Lower lobe of right lung (tissue), 2 donors: ENCODE measurements at places on chromosomes 13 and 19. TPM values are rescaled to one million over a fixed set of nuclear protein-coding genes. Genes with fewer than 3 reads are reported as not detected.
A peak's percentile ranks its signal among the peaks of the same experiment; 100 is the strongest.

GRCh38 chr13:37139356-37139755 lies 33.9 kb upstream of the CSNK1A1L start:
- no peaks in the 10 kb centered on the region for H3K4me1 ChIP-seq
- no peak overlapping the region for H3K4me3 ChIP-seq
- no peak for DNase-seq
- H3K27me3 ChIP-seq, result no peaks in the 10 kb centered on the region

The NPAS1 gene
- total RNA-seq, result 1.8 TPM

DNA sequence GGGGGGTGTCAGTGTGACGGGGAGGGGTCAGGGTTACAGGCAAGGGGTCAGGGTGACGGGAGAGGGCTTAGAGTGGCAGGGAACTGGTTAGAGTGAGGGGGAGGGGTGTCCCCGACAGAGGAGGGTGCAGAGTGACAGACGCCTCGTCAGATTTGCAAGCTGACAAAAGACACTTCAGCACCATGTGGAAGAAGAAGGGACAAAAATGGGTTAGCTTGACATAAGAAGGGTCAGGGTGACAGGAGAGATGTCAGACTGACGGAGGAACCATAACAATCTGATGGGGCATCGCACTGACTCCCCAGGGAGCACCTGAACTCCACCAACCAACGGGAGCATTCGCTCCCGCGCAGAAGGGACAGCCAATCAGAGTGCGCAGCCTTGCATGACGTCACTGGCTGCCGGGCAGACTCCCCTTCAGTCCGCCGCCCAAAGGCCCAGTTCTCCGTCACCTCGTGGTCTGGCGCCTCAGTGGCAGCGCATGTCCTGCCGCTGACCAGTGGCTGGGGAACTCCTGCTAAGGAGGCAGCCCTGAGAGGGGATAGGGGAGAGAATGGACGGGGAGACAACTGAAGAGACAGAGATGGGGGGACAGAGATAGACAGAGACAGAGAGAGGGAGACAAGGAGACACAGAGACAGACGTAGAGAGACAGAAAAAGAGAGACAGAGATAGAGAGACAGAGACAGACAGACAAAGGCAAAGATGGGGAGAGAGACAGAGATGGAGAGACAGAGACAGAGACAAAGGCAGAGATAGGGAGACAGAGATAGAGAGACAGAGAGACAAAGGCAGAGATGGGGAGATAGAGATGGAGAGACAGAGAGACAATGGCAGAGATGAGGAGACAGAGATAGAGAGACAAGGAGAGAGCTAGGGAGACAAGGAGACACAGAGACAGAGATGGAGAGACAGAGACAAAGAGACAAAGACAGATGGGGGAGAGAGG lies 30.2 kb downstream of the C19orf81 start:
- H3K27ac ChIP-seq, result no peak overlapping the region
- peaks cover 26% of the 10 kb centered on the region for H3K27me3 ChIP-seq
- H3K4me3 ChIP-seq, result no peak overlapping the region
- H3K4me1 ChIP-seq, result no peaks in the 10 kb centered on the region
- peak; percentile 83 for DNase-seq

The PDS5B gene
- 46.3 TPM for total RNA-seq

DNA sequence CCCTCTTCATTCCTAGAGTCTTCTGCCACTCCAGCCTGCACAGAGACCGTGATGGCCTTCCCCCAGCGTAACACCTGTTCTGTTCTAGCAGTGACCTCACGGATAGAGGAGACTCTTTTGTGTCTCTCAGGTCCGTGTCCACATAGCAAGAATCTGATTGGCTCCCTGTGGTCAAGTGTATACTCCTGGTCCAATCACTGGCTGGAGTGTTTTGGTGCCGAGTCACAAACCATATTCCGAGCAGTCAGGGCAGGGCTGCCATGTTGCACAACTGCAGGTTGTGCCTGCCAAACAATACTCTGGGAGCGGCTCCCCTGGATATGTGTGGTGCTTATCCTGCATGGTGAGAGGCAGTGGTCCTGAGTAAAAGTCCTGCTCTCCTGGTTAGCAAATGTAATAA lies 402.4 kb downstream of the KCNRG start:
- no peaks in the 10 kb centered on the region for H3K27me3 ChIP-seq
- no peak overlapping the region for H3K27ac ChIP-seq
- H3K4me3 ChIP-seq, result no peak overlapping the region
- H3K36me3 ChIP-seq, result no peaks in the 10 kb centered on the region

- H3K27me3 ChIP-seq, result no peaks in the 10 kb centered on the region
- no peaks in the 10 kb centered on the region for H3K4me1 ChIP-seq
- no peak overlapping the region for H3K27ac ChIP-seq
- no peak for DNase-seq
Observed at GRCh38 chr19:32890841-32891240, 21.3 kb upstream of the SLC7A9 start.

DNA sequence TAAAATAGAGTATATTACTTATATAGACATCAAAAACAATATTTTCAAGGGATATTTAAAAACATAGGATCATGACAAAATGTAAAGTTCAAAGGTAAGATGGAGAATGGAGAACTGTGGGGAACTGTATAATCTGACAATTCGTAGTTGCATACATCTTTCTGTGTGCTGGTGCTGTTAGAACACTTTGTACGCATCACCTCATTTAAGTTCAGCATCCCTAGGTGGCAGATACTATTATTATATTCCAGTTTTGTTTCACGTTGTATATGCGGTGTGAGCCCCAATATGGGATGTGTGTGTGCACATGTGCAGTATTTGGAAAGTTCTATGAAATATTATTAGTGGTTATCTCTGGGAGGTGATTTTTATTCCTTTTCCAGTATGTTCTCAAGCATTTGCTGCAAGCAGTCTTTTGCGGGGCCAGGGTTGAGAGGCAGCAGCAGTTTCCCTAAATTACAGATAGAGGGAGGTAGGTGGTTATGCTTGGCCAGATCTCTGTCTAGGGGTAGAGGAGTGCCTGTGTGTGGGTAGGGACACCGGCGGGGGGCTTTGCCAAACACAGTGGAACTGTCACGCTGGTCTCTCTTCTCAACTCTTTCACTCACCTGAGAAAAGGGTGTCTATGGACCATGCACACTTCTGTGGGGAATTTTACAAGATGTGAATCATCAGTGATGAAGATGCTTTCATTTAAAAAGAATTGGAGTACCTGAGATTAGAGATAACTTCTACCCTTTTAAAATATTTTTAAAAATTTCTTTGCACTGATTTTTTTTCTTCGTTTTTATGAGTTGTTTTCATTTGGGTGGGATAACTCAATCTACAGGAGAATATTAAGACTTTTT lies 55.6 kb upstream of the ALOX5AP start:
- no peak overlapping the region for H3K27ac ChIP-seq
- H3K4me3 ChIP-seq, result no peak overlapping the region
- H3K27me3 ChIP-seq, result no peaks in the 10 kb centered on the region

GRCh38 chr13:46341112-46341711 lies 45.8 kb downstream of the RUBCNL start:
- H3K36me3 ChIP-seq, result no peaks in the 10 kb centered on the region
- no peak for DNase-seq
- H3K27me3 ChIP-seq, result no peaks in the 10 kb centered on the region
- no peak overlapping the region for H3K4me3 ChIP-seq
- H3K4me1 ChIP-seq, result peaks cover 22% of the 10 kb centered on the region

DNA sequence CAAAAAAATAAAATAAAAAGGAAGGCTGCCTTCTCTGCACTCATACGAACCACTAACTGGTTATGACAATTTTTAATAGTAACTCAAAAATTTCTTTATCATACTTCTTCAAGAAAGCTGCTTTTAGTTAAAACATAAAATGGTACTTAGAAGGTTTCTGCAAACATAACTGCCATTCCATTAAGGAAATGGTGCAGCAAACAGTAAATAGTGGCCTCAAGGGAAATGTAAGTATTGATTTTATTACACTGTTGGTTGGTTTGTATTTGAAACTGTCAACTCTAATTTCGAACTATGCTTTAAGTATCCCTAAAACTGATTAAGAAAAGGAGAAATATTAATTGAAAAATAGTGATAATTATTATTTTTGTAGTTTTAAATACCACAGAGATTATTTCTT lies 278.0 kb downstream of the DACH1 start:
- no peaks in the 10 kb centered on the region for H3K27me3 ChIP-seq
- no peak for DNase-seq
- no peaks in the 10 kb centered on the region for H3K4me1 ChIP-seq
- H3K4me3 ChIP-seq, result no peak overlapping the region

The HSPB6 gene
- total RNA-seq, result 29.4 TPM

DNA sequence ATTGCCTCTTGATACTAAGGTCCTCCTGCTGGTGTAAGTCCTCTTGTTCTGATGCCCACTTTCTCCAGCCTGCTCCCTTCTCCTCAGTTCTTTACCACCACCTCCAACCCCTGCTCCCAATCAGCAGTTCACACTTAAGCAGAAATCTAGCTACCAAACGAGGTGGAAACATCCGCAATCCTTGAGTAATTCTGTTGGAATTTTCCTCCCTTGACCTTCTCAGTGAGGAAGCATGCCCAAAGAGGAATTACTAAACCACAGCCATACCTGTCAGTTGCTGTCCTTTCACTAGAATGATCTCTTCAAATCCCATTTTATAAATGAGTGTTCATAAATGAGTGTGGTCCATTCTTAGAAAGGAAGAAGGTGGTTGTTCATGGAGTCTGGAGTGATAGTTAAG lies 289.9 kb downstream of the DACH1 start:
- H3K27ac ChIP-seq, result no peak overlapping the region
- no peak overlapping the region for H3K4me3 ChIP-seq
- no peaks in the 10 kb centered on the region for H3K27me3 ChIP-seq
- no peaks in the 10 kb centered on the region for H3K4me1 ChIP-seq
- DNase-seq, result no peak

GRCh38 chr19:17296976-17297375 lies 6.2 kb downstream of the ABHD8 start:
- DNase-seq, result no peak
- no peak overlapping the region for H3K27ac ChIP-seq
- no peak overlapping the region for H3K4me3 ChIP-seq

DNA sequence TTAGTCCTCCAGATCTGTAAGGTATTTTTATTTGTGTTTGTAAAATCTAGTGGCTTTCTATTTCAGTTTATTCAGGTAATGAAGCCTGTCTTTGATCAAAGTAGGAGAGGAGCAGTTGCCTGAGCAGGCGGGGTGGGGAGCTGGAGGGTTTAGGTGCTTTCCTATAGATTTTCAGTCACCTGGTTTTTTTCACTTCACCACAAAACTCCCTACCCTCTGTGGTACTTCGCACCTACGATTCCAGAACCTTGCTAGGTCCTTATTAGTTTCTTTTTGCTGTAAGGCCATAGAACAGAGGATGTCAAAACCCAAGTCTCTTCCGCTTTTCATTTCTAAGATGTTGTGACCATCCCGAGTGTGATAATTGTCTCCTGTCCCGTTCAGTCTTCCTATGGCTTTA lies 26.6 kb downstream of the SLAIN1 start:
- H3K27me3 ChIP-seq, result no peaks in the 10 kb centered on the region
- peaks cover 5% of the 10 kb centered on the region for H3K4me1 ChIP-seq
- H3K36me3 ChIP-seq, result no peaks in the 10 kb centered on the region

GRCh38 chr13:30704596-30704995 lies 30.7 kb upstream of the ALOX5AP start:
- no peaks in the 10 kb centered on the region for H3K36me3 ChIP-seq
- H3K27me3 ChIP-seq, result no peaks in the 10 kb centered on the region
- no peak for DNase-seq
- H3K27ac ChIP-seq, result no peak overlapping the region
- H3K4me1 ChIP-seq, result no peaks in the 10 kb centered on the region

GRCh38 chr19:12672744-12673143 lies 6.1 kb downstream of the WDR83 start:
- H3K27ac ChIP-seq, result no peak overlapping the region
- no peaks in the 10 kb centered on the region for H3K27me3 ChIP-seq
- peaks cover 30% of the 10 kb centered on the region for H3K4me1 ChIP-seq

GRCh38 chr13:44747179-44747578 lies 171.0 kb upstream of the TSC22D1 start:
- DNase-seq, result no peak
- H3K36me3 ChIP-seq, result no peaks in the 10 kb centered on the region
- H3K4me1 ChIP-seq, result no peaks in the 10 kb centered on the region

The PABPC3 gene
- total RNA-seq, result 0.18 TPM

DNA sequence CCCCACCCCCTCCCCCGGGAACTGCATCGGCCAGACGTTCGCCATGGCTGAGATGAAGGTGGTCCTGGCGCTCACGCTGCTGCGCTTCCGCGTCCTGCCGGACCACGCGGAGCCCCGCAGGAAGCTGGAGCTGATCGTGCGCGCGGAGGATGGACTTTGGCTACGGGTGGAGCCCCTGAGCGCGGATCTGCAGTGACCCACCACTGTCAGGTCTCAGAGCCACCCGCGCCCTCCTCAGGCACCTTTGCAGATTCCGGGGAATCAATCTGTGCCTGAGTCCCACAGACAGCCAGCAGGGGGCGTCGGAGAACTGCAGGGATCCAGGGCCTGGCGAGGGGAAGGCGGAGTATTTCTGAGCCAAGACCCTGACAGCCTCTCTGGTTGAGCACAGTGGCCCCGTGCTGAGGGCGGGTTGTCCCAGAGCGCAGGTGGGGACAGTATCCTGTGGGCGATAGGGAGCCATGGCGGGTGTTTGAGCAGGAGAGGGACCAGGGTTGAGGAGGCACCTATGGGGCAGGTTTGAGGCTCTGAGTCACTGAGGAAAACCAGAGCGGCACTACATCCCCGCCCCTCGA lies 30.4 kb upstream of the CYP4F8 start:
- no peak overlapping the region for H3K4me3 ChIP-seq
- H3K36me3 ChIP-seq, result no peaks in the 10 kb centered on the region
- H3K4me1 ChIP-seq, result no peaks in the 10 kb centered on the region
- H3K27ac ChIP-seq, result no peak overlapping the region

The PPP1R13L gene
- total RNA-seq, result 43.8 TPM

GRCh38 chr19:29963576-29963975 lies 21.5 kb downstream of the URI1 start:
- no peaks in the 10 kb centered on the region for H3K27me3 ChIP-seq
- H3K4me3 ChIP-seq, result no peak overlapping the region
- H3K36me3 ChIP-seq, result no peaks in the 10 kb centered on the region
- no peak for DNase-seq
- H3K4me1 ChIP-seq, result peaks cover 39% of the 10 kb centered on the region

- H3K27ac ChIP-seq, result no peak overlapping the region
- DNase-seq, result no peak
- H3K27me3 ChIP-seq, result no peaks in the 10 kb centered on the region
- H3K4me3 ChIP-seq, result no peak overlapping the region
- no peaks in the 10 kb centered on the region for H3K4me1 ChIP-seq
Observed at GRCh38 chr13:49740870-49741269, 49.6 kb upstream of the EBPL start.

- no peak overlapping the region for H3K4me3 ChIP-seq
- no peaks in the 10 kb centered on the region for H3K4me1 ChIP-seq
- H3K36me3 ChIP-seq, result no peaks in the 10 kb centered on the region
- no peak overlapping the region for H3K27ac ChIP-seq
- H3K27me3 ChIP-seq, result peaks cover 24% of the 10 kb centered on the region
Observed at GRCh38 chr19:51727349-51727880, 3.6 kb upstream of the HAS1 start.

GRCh38 chr13:104954210-104954609 lies 1581.3 kb downstream of the EFNB2 start:
- H3K4me1 ChIP-seq, result no peaks in the 10 kb centered on the region
- no peaks in the 10 kb centered on the region for H3K27me3 ChIP-seq
- DNase-seq, result no peak
- H3K36me3 ChIP-seq, result no peaks in the 10 kb centered on the region
- no peak overlapping the region for H3K27ac ChIP-seq

GRCh38 chr13:43023289-43023963 lies at the start of gene DNAJC15:
Gene DNAJC15, plus strand, starts transcription at chr13:43023586. Its CDS starts 41 bp downstream, at chr13:43023627.
- H3K27ac ChIP-seq, result peak within 1 kb of the TSS; percentile 88
- DNase-seq, result peak; percentile 92
- no peaks in the 10 kb centered on the region for H3K27me3 ChIP-seq
- peaks cover 27% of the 10 kb centered on the region for H3K4me1 ChIP-seq
- H3K4me3 ChIP-seq, result peak within 1 kb of the TSS; percentile 77

The LGALS7 gene
- total RNA-seq, result not detected

The ZNF181 gene
- 12.4 TPM for total RNA-seq
